Inflammatory macrophage (primary cell): ENCODE measurements at places on chromosomes 1 and 21.

DNA sequence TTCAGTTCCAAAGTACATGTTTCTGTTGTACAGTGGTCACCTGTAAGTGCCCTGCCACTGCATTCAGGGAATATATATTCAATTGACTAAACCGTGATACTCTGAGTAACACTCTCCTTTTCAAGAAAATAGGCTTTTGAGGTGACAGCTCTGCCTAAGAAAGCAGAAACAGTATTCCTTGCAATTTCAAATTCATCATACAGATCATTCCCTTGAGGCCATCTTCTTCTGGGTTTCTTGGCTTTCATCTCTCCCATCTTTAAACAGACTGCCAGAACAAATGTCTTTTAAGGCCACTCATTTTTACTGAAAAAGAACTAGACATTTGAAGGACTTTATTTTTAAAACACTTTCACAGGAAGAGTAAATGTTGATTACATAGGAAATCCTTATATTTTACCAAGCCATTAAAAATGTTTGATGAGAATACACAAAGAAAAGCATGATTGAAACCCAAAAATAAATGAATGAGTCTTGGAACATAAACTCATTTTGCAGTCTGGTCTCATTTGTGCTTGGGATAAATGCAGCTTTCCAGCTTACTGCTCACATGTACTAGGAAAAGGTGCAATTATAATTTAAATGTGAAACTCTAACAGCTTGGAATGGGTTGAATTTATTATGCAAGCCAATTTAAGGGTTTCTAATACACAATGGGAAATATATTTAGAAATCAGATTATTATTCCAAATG, 34.7 kb downstream of the PLPPR5 start:
- no peak for DNase-seq

- no peak for DNase-seq
Observed at GRCh38 chr1:30806381-30807317, 49.1 kb upstream of the LAPTM5 start.

GRCh38 chr1:156245451-156246232, 2.2 kb downstream of the PAQR6 start:
- DNase-seq, result peak; percentile 11

DNA sequence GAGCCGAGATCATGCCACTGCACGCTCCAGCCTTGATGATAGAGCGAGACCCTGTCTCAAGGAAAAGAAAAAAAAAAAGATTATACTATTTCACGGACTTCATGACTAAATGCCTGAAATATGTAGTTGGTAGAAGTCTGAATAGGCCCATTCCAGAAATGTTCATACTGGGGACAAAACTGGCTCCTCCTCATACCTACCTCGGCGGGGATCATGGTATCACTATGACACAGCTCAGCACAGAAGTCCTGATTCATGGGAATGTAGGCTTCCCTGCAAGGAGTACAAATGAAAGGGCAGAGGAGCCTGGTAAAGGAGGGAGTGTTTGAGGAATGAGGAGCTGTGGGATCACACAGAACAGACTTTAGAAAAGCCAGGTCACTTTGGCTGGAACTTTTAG, 5.0 kb downstream of the SPATA46 start:
- DNase-seq, result no peak

DNA sequence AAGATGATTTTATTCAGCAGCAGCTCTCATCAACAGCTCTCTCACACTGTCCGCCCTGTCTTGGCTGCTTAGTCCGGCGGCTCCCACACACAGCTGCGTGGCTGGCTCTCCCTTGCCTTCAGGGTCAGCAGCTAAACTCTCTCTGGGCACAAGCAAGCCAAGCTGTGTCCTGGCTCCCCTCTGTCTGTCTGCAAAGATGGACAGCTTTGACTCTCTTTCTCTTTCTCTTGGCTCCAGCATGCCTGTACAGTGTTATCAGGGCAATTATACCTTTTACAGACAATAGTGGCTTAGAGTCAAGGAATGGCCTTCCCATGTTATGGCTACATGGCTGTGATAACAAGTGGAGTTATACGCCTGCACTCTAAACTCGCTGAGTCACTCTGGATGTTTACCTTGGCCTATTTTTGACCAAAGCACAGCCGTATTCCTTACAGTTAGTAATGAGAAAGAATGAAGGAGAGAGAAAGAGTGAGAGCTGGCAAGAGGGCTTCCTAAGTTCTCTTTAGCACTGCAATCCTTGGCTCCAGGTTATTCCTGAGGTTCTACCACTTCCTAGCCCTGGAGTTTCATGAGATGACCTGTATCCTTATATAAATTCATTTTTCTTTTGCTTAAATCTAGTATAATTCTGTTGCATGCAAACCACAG, 59.9 kb upstream of the ZSWIM5 start:
- DNase-seq, result no peak
